Activated naive CD4-positive, alpha-beta T cell (primary cell): ENCODE measurements at places on chromosomes 7 and 10.

- DNase-seq, result no peak
These were observed 92.7 kb downstream of the LANCL2 start for GRCh38 chr7:55457801-55458200.

DNA sequence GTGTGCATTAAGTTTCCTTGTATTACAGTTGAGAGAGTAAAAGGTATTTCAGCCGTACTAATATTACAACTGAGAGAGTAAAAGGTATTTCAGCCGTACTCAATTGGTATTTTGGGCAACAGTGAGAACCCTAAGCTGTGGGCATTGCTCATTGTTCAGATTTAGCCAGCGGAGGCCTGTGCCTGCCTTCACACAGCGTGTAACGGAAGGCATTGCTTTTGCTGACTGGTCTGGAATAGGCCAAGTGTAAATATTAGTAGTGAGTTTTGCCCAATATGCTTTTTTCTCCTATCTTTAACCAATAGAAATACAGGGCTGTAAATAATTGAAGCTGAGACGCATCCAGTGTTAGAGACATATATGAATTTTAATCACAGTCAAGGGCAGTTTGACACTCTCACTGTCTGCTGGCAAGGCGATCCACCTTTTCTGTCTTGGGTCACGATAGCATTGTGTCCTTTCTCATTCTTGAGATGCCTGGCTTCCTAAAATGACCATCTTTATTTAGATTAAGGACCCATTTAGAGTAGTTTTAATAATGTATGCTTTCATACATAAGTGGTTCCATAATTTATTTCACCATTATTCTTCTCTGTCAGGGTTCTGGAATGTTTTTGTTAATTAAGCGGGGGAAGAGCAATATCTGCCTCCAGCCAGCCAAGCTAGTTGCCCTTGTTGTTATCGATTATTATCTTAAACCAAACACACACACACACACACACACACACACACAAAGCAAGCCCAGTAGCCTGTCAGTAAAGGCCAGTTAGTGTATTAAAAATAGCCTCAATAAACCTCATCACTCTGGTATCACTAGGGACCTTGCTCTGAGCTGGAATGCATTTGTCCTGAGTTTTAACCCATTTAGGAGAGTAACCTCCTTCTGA lies 130.7 kb downstream of the CELF2 start:
- DNase-seq, result no peak

DNA sequence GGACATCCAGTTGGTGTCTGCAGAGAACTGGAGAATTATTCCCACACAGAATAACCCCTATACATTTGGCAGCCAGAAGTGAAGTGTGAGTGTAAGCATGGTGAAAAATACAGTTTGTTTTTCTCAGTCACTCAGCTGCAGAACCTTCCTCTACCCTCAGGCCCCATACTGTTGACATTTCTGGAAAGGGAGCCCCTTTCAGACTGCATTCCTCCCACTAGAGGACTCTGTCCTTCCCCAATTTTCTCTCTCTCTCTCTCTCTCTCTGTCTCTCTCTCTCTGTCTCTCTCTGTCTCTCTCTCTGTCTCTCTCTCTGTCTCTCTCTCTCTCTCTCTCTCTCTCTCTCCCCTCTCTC lies 86.8 kb upstream of the STEAP1B start:
- no peak for DNase-seq

GRCh38 chr7:95534796-95535195 lies 49.1 kb downstream of the ASB4 start:
- no peak for DNase-seq

DNA sequence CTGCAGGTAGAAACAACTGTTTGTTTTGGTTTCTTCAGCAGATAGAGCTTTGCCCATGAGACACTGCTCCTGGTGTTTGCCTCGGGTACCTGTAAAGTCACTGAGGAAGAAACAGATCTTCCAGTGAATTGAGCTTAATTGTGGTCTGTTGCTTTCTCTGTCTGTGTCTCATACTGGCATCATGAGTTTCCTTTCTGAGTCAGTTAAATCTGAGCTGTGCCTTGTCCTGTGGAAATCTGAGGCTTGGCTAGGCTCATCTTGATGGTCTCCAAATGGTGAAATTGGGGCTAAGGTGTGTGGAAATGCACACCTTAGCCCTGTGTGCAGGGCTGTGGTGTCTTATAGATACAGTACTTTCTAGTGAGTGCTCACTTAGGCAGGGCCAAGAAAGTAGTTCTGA lies 67.4 kb downstream of the GBF1 start:
- DNase-seq, result no peak
